Spinal cord (tissue), 10 donors: ENCODE measurements at places on chromosomes 6 and 20. TPM values are rescaled to one million over a fixed set of nuclear protein-coding genes. Genes with fewer than 3 reads are reported as not detected.

Gene ASXL1
- total RNA-seq = 58.3 TPM

Gene PRND
- 9.0 TPM for total RNA-seq

Gene NNAT
- total RNA-seq = 220 TPM

Gene TCP11
- 0.30 TPM for total RNA-seq

Gene FERMT1
- 5.4 TPM for total RNA-seq

Gene MAD2L1BP
- total RNA-seq = 14.6 TPM

Gene PACRG
- 15.4 TPM for total RNA-seq

Gene RNF39
- not detected for total RNA-seq

Gene MATN4
- total RNA-seq = 21.2 TPM

Gene CTCFL
- total RNA-seq = 0.20 TPM

Gene SPATA25
- total RNA-seq = 1.3 TPM

Gene CLPSL2
- not detected for total RNA-seq

Gene RIPPLY2
- 11.4 TPM for total RNA-seq

Gene PLA2G7
- 10.9 TPM for total RNA-seq

Gene SGK2
- total RNA-seq = 20.7 TPM

Gene NXT1
- 16.0 TPM for total RNA-seq

Gene RAB32
- total RNA-seq = 29.1 TPM

Gene NDRG3
- total RNA-seq = 46.3 TPM

Gene RCAN2
- 57.5 TPM for total RNA-seq

Gene SLC16A10
- 14.9 TPM for total RNA-seq

Gene RFX6
- total RNA-seq = not detected

Gene TCEA2
- total RNA-seq = 35.9 TPM

Gene POFUT1
- 21.3 TPM for total RNA-seq

Gene FOXO3
- total RNA-seq = 38.0 TPM

Gene PNPLA1
- 0.20 TPM for total RNA-seq

Gene CALHM4
- total RNA-seq = 0.30 TPM

Gene WFDC10B
- total RNA-seq = not detected

Gene CCN6
- not detected for total RNA-seq

Gene NMBR
- total RNA-seq = 5.6 TPM

Gene OPN5
- not detected for total RNA-seq

Gene TFAP2C
- 1.0 TPM for total RNA-seq

Gene NKX2-2
- 6.6 TPM for total RNA-seq

Gene PTGIS
- 18.4 TPM for total RNA-seq

Gene ZBP1
- total RNA-seq = 0.06 TPM

Gene MEP1A
- total RNA-seq = not detected
